ENCODE measurements at places on chromosomes 1 and 21.

DNA sequence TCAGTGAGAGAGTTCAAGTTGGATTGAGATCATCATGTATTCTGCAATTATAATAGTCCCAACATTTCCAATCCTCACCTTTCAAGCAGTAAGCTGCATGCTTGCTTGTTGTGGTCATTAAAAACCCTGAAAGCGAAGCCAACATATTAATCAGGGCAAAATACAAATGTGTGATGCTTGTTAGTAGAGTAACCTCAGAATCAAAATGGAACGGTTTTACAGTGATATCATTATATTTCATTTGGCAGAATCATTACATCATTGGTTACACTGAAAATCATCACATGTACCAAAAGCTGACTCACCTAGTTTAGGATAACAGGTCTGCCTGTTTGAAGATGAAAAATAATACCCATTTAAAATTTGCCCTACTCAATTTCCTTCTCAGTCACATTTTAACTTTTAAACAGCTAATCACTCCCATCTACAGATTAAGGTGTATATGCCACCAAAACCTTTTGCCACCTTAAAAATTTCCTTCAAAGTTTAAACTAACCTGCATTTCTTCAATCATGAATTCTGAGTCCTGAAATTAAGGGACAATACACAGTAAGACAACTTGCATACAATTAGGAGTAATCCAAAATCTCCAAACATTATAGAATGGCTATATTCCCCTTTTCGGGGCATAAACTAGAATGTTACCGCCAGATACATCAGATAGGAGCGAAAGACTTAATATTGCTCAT, 3.5 kb downstream of the GAS5 start:
- DNase-seq = no peak

- DNase-seq = no peak
Measured at GRCh38 chr21:42346441-42346840, 4.4 kb downstream of the TFF2 start.

- no peak for DNase-seq
Measured at GRCh38 chr1:118717893-118718292, 270.2 kb downstream of the TBX15 start.

DNA sequence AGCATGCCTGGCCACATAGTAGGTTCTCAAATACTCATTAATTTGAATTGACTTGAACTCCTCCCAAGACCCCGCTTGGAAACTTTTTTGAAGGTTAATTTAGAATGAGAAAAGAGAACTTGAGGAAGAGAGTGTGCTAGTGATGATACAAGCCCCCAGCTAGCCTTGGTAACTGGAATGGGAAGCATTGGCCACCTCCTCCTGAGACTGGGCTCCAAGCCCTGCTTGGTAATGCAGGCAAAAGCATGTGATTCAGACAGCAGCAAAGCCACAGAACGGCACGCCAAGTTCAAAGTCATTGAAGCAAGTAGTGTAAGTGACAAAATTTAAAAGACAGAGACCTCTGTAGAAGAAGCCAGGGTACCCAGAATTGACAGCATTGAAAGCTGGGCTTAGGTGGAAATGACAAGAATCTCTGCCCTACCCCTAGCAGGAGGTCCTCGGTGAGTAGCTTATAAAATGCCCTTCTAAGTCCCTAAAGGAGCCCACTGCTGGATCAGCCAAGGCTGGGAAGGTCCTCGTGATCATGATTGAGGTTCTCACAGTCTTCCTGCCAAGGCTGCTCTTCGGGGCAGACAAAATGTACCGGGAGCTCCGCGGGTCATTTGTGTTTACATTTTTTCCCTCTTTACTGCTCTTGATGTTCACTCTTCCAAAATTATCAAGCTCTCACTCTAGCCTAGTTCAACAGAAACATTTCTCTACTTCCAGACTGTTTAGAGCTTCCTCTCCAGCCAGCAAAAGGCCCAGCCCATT, 99.4 kb downstream of the TSEN15 start:
- DNase-seq = no peak

DNA sequence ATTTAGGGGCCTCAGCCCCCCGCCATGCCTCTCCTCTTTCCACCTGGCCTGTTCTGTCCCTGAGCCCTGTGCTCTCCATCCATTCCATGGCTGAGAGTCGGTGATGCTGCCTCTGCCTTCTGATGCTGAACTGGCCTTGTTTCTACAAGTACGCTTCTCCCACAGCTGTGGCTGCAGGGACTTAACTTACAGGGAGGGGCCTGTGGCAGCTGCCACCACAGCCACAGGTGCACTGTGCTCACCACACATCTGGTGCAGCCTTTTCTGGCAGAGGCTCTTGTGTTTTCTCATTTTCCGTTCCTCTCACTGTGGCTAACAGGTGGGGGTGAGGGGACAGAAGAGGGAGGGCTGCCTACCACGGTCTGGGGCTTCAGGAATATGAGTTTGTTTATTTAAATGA, 4.2 kb downstream of the FMO1 start:
- no peak for DNase-seq
